ENCODE measurements at places on chromosomes 4 and X.

DNA sequence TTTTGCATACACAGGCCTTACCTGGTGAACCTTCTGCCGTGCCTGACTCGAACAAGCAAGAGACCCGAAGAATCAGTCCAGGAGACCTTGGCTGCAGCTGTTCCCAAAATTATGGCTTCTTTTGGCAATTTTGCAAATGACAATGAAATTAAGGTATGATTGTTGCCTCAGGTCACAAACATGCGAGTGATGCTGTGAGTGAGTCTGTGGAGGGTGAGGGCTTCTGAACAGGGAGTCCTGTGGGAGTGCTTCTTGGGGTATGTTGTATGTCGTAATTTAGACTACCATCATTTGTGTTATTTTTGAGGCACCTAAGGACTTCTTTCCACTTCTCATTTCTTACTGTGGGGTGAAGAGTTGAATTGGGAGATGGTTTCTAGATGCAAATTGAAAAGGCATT, 32.8 kb downstream of the HTT start:
- no peak for DNase-seq

GRCh38 chrX:30181353-30181752, 34.0 kb upstream of the MAGEB2 start:
- no peak for DNase-seq

GRCh38 chr4:80507507-80507906, 172.0 kb downstream of the CFAP299 start:
- peak; percentile 93 for DNase-seq

DNA sequence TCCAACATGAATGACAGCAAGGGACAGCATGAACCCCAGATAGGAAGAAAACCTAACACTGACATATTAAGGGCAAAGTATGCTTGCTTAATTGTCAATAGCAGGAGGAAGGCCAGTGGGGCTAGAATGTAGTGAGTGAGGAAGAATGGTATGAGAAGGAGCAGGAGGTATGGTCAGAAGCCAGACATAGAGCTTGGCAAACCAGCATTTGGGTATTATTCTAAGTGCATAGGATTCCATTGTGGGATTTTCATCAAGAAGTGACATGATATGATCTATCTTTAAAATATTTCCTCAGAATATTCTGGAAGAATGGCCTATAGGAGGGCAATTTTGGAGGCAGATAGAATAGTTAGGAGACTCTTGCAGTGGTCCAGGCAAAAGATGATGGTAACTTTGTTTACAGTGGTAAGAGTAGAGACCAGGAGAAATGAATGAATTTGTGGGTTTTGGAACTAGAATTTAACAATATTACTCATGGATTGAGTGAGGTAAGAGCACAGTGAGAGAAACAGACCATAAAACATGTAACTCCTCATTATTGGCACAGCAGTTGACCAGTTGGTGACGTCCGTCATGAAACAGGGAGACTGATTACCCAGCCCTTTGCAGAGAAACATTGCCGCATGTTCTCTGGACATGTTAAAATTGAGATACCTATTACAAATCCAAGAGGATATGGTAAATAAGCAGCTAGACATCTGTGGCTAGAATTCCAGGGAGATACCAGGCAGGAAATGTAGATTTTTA, 246.5 kb upstream of the HS3ST1 start:
- no peak for DNase-seq

DNA sequence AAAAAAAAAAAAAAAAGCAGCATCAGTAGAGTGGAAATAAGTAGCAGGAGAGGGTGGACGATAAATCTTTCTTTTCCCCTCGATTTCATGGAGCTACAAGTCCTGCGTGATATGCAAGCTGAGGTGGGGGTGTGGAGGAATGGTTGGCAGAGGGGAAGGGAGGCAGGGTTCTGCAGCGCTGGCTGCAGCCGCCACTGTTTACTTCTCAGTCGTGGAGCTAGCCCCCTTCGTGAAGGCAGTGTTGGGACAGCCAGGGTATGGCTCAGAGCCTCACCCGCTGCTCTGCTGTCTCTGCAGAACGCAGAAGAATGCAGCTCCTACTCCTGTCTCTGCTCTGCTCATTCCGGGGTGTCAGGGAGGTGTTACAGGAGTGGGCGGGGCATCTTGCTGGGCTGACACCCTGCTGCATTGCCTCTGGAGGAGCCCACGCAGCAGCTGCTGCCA, 140.6 kb downstream of the GPM6A start:
- DNase-seq: peak; percentile 51

- DNase-seq: peak; percentile 14
Measured at GRCh38 chr4:108270466-108271450, 102.0 kb upstream of the LEF1 start.

- DNase-seq: no peak
Measured at GRCh38 chrX:45447331-45447730, 246.7 kb upstream of the DIPK2B start.

GRCh38 chr4:130859991-130860390, 1764.0 kb downstream of the C4orf33 start:
- DNase-seq: no peak

DNA sequence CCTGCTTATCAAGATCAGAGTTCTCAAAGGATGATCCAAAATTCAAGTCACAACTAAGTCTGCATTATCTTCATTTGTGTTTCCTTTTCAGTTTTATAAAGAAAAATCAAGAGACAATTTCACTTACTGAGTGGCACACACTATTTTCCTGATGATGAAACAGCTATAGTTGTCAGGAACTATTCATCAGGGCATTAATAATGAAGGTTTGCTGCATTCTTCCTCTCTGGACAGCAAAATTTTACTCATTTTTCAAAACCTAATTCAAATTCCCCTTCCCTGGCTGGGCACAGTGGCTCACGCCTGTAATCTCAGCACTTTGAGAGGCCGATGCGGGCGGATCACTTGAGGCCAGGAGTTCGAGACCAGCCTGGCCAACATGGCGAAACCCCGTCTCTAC, 83.5 kb upstream of the SMIM10 start:
- no peak for DNase-seq

DNA sequence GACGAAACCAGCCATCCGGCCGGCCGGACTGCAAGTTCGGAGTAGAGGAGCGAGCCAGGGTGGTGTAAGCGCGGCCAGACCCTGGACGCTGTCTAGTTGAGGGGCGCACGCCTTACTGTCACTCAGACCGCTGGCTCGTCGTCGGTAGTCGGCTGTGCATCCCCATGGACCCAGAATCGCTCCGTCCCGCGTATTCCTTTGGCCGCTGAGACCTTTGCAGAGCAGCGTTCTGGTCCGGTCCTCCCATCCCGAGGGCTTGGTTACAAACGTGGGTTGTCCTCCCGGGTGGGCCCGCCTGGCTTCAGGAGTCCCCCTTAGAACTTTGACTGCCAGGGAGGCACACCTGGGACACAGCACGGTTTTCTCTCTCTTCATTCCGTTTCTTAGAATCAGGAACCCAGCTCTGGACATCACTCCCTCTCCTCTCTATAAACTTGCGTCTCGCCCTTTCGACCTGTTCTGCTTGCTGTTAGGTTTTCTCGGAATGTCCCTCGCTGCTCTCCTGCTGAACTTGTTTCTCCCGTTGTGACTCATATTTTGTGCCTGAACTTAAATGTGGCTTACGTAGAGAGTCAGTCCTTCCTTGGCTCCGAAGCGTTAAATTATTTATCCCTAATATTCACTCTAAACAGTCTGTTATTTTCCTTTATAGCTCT, 672 bp downstream of the PGM2 start:
- DNase-seq: no peak
